ENCODE measurements at places on chromosomes 2 and 18.

DNA sequence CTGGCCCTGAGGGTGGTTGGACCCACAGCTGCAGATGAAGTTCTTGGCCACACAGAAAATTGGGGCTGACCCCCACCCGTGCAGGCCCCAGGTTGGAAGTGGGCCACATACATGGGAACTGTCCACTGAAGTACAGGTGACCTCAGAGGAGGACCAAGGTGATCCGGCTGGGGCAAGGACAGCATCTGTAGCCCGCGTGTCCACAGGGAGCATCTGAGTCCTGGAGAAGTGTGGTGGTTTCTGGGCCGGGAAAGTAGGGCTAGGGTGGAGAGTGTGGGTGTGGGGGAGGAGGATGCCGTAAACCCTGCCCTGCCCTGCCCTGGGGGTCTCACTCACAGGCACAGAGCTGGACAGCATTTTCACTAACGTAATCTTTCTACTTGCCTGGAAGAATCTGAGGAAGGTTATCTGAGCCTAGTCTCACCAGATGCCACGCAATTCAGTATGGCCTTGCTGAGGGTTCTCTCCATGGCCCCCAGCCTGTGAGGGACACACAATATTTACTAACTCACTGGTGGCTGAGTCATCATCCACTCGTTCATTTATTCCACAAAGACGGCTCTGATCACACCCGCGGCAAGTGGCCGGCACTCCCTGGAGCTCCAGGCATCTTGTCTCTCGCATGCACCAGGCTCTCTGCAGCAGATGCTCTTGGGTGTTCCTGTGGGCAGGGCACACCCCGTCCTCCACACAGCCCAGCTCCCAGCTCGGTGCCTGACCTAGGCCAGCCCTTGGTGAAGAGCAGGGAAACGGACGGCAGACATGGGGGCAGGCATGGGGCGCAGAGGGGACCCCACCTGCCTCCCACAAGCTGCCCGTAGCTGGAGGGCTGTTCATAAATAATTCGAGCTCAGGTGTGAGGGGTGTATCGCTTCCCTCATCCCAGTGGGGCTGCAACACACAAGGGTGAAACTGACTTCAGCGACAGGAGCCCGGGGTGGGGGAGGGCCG is 51.2 kb downstream of the INHBB start:
- peak; percentile 41 for DNase-seq
- H3K4me1 ChIP-seq: no peaks in the 10 kb centered on the region
- no peak overlapping the region for H3K4me3 ChIP-seq
- H3K36me3 ChIP-seq: no peaks in the 10 kb centered on the region
- H3K27ac ChIP-seq: no peak overlapping the region

DNA sequence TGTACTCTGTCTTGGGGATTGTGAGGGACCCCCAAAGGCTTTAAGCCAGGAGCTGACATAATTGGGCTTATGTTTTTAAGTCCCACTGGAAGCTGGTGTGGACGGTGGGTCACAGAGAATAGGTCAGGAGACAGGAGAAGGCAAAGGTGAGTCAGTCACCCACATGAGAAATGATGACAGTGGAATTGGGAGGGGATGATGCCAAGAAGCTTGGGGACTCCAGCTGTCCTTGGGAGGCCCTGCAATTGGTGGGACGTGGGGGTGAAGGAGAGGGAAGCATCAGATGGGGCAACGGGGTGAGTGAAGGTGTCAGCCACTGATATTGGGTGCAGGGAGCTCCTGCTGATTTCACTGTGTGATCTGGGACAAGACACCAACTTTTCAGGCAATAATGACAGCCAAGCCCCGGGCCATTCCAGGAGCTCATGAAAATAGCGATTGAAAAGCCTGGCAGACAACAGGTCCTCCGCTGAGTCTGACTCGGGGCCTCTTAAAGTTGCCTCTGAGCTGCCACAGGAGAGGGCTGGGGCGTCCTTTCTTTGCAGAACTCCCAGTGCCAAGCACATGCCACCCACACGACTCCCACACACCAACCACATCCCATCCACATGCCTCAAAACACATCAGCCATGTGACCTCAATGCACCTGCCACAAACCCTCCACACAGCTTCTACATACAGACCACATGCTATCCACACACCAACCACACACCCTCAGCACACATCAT is 13.4 kb downstream of the TNS1 start:
- no peaks in the 10 kb centered on the region for H3K36me3 ChIP-seq
- no peak for DNase-seq
- no peak overlapping the region for H3K27ac ChIP-seq
- no peaks in the 10 kb centered on the region for H3K27me3 ChIP-seq
- peaks cover 5% of the 10 kb centered on the region for H3K4me1 ChIP-seq

GRCh38 chr2:238045575-238045974 is 15.2 kb upstream of the SCLY start:
- DNase-seq: no peak
- H3K36me3 ChIP-seq: peaks cover 26% of the 10 kb centered on the region
- no peak overlapping the region for H3K27ac ChIP-seq

DNA sequence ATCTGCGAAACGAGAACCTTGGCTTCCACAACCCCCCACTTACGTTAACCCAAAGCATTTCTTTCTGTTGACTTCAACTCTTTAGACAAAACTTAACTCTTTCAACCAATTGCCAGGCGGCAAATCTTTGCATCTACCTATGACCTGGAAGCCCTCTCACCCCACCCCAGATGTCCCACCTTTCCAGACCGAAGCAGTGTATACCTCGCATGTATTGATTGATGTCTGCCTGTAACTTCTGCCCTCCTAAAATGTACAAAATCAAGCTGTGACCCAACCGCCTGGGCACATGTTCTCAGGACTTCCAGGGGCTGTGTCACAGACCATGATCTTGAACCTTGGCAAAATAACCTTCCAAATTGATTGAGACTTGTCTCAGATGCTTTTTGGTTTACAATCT is 12.3 kb downstream of the AQP12B start:
- DNase-seq: peak; percentile 64
- H3K4me1 ChIP-seq: peaks cover 2% of the 10 kb centered on the region
- no peaks in the 10 kb centered on the region for H3K36me3 ChIP-seq
- no peaks in the 10 kb centered on the region for H3K27me3 ChIP-seq

DNA sequence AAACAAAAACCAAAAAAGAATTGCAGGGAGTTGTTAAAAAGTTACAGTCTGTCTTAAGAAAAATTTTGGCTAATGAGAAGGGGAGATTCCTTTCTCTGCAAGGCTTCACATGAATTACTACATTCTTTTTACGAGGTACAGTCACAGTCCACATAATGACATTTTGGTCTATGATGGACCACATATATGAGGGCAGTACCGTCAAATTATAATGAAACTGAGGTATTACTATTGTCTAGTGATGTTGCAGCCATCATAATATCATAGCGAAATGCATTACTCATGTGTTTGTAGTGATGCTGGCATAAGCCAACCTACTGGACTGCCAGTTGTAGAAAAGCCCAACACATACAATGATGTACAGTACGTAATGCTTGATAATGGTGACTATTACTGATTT is 12.5 kb downstream of the SERPINB7 start:
- no peak overlapping the region for H3K27ac ChIP-seq
- H3K4me1 ChIP-seq: no peaks in the 10 kb centered on the region
- H3K36me3 ChIP-seq: no peaks in the 10 kb centered on the region
- DNase-seq: no peak

- DNase-seq: no peak
- no peaks in the 10 kb centered on the region for H3K36me3 ChIP-seq
- no peaks in the 10 kb centered on the region for H3K4me1 ChIP-seq
- no peak overlapping the region for H3K4me3 ChIP-seq
- no peak overlapping the region for H3K27ac ChIP-seq
Observed at GRCh38 chr2:202339071-202339870, 36.9 kb upstream of the BMPR2 start.

GRCh38 chr18:56390626-56391025 is 247.8 kb downstream of the TXNL1 start:
- no peak for DNase-seq
- no peak overlapping the region for H3K4me3 ChIP-seq
- peaks cover 2% of the 10 kb centered on the region for H3K4me1 ChIP-seq
- H3K36me3 ChIP-seq: no peaks in the 10 kb centered on the region
- H3K27ac ChIP-seq: no peak overlapping the region

DNA sequence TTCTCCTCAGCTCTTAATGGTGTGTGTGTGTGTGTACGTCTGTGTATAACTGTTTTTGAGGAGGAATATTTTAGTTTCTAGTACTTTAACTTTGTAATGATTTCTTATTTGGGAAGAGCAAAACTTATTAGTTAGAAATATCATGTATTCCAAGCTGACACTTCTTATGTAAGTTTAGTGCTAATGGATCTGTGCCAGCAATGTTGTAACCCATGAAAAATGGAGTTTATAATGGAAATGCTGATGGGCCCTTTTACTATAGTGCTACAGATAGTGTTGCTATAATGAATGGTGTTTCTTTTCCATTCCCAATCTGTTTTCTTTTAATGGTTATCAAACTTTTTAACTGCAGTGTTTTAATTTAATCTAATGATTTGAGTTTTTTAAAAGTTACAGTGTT is 49.8 kb upstream of the OTX1 start:
- no peak overlapping the region for H3K27ac ChIP-seq
- H3K4me3 ChIP-seq: no peak overlapping the region
- H3K4me1 ChIP-seq: peaks cover 8% of the 10 kb centered on the region
- no peak for DNase-seq
- no peaks in the 10 kb centered on the region for H3K27me3 ChIP-seq
- peaks cover 3% of the 10 kb centered on the region for H3K36me3 ChIP-seq

DNA sequence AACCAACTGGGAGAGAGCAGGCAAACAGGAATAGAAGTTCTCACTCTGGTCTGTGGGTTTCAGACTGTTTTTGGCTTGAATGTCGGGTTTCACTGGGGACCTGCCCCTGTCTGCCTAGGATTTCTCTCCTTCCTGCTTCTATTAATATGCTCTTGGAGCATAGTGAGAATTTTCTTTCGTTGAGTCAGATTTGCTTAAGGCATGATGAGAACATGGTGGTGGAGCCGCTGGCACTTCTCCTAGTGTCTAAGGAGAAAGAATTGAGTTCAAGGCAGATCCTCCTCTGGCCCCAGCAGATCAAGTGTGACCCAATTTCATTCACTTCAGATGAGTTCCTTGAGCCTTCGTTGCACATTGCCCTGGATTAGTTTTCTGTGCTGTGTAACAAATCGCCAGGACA is 103.9 kb upstream of the HS6ST1 start:
- no peaks in the 10 kb centered on the region for H3K27me3 ChIP-seq
- no peak overlapping the region for H3K27ac ChIP-seq
- peaks cover 9% of the 10 kb centered on the region for H3K4me1 ChIP-seq
- no peak overlapping the region for H3K4me3 ChIP-seq

DNA sequence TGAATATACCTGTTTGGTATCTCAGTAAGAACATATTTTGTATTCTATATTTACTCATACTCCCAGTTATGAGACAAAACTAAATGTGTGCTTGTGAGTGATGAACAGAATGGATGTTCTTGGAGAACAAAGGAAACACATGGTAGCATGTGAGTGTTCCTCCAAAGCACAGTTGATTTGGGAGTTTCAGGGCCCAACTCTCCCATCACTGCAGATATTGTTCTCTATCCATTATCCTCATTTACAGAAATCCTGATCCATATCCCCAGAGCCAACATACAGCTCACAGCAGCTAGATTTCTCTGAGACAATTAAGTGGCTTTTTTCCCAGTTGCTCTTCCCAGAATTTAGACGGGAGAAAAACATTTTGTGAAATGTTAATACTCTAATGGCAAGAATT is 75.6 kb upstream of the MAPRE2 start:
- H3K27me3 ChIP-seq: peaks cover 8% of the 10 kb centered on the region
- no peak for DNase-seq
- no peak overlapping the region for H3K27ac ChIP-seq
- no peak overlapping the region for H3K4me3 ChIP-seq
- H3K4me1 ChIP-seq: no peaks in the 10 kb centered on the region

DNA sequence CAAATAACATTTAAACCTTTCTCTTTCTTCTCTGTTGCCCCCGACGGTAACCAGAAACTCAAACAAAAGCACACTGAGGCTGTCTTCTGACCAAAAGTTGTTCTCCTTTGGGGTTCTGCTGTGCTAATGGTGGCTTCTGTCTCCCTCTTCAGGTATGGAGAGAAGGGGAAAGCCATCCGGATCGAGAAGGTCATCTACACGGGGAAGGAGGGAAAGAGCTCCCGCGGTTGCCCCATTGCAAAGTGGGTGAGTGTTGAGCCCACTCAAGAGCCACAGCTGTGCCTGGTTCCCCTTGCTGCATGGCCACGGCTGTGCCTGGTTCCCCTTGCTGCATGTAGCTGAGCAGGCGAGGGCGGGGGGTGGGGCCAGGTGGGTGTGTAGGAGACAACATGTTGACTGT is 67.4 kb downstream of the BOLA3 start:
- H3K4me1 ChIP-seq: no peaks in the 10 kb centered on the region
- H3K27ac ChIP-seq: no peak overlapping the region
- no peaks in the 10 kb centered on the region for H3K27me3 ChIP-seq
- H3K36me3 ChIP-seq: peaks cover 30% of the 10 kb centered on the region
- no peak overlapping the region for H3K4me3 ChIP-seq

DNA sequence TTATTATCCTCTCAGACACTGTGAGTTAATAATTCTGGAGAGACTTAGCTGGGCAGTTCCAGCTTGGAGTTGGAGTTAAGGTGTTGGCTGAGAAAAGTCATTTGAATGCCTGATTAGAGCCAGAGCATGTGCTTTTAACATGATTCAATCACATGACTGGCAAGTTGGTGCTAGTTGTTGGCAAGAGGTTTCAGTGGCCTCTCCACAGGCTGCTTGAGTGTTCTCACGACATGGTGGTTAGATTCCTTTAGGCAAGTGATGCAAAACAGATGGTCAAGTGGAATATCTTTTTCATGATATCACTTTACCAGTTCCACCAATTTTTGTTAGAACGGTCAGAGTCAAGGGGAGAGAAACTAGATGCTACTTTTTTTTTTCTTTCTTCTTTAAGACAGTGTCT is 262.7 kb upstream of the FN1 start:
- no peak overlapping the region for H3K27ac ChIP-seq
- no peaks in the 10 kb centered on the region for H3K27me3 ChIP-seq
- H3K4me3 ChIP-seq: no peak overlapping the region
- H3K36me3 ChIP-seq: no peaks in the 10 kb centered on the region
- DNase-seq: no peak

DNA sequence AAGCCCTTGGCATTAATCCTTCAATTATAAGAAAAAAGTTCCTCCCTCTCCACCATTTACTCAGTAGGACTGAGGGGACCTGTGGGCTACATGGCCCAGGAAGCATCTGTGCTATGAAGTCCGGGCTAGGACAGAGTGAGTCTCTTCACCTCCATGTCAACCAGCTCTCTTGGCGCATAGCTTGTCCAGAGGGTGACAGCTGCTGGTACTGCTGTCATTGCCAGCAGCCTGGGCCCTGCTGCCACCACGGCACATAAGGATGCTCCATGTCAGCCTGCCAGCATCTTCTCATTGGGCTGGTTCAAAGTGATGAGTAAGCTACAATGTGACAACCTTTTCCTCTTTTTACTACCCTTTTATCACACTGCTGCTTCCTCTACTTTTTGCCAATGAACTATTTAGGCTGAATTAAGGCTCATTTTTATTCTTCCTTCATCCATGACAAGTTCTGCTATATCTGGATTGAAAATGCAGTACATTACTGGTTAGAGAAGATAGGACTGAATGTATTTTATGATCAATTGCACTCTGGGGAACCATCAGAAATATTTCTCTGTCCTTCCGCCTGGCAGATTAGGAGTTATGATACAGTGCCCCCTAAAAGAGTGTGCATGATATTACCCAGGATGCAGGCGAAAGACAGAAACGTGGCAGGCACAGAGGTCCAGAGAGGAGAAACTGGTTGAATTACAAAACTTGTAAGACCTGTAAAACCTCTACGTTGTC is 258.9 kb upstream of the TNP1 start:
- no peaks in the 10 kb centered on the region for H3K4me1 ChIP-seq
- H3K27ac ChIP-seq: no peak overlapping the region
- no peaks in the 10 kb centered on the region for H3K27me3 ChIP-seq
- H3K36me3 ChIP-seq: no peaks in the 10 kb centered on the region
- DNase-seq: no peak

- H3K4me3 ChIP-seq: no peak overlapping the region
- no peaks in the 10 kb centered on the region for H3K27me3 ChIP-seq
- no peaks in the 10 kb centered on the region for H3K4me1 ChIP-seq
- no peaks in the 10 kb centered on the region for H3K36me3 ChIP-seq
- DNase-seq: peak; percentile 77
Observed at GRCh38 chr2:68925295-68925896, 27.3 kb downstream of the GKN2 start.
